ENCODE measurements at places on chromosomes 13 and 19. TPM values are rescaled to one million over a fixed set of nuclear protein-coding genes. Genes with fewer than 3 reads are reported as not detected.

Gene TTYH1
- 119 TPM for total RNA-seq

Gene ZNF471
- total RNA-seq, result 28.3 TPM

Gene ZNF175
- total RNA-seq, result 9.0 TPM

Gene TEX29
- 0.45 TPM for total RNA-seq

Gene BICRA
- 9.1 TPM for total RNA-seq

Gene KXD1
- 23.6 TPM for total RNA-seq

Gene ALDH16A1
- 6.4 TPM for total RNA-seq

Gene IL11
- 0.27 TPM for total RNA-seq

Gene ZNF497
- total RNA-seq, result 7.0 TPM

Gene KLF1
- 0.73 TPM for total RNA-seq

Gene ZNF728
- not detected for total RNA-seq
